T-helper 9 cell (primary cell): ENCODE measurements at places on chromosomes 6 and 20.

DNA sequence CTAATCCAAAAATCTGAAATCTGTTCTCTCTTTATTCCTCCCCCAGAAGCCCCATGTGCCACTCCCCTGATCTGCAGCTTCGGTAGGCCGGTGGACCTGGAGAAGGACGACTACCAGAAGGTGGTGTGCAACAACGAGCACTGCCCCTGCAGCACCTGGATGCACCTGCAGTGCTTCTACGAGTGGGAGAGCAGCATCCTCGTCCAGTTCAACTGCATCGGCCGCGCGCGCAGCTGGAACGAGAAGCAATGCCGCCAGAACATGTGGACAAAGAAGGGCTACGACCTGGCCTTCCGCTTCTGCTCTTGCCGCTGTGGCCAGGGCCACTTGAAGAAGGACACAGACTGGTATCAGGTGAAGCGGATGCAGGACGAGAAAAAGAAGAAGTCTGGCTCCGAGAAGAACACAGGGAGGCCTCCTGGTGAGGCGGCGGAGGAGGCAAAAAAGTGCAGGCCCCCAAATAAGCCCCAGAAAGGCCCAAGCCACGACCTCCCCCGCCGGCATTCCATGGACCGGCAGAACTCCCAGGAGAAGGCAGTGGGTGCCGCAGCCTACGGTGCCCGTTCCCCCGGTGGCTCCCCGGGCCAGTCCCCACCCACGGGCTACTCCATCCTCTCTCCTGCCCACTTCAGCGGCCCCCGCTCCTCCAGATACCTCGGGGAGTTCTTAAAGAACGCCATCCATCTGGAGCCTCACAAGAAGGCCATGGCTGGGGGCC lies 31.5 kb downstream of the HECA start:
- DNase-seq = no peak

- DNase-seq = no peak
These were observed 156.9 kb downstream of the VEGFA start for GRCh38 chr6:43926634-43927531.

GRCh38 chr20:40960521-40960956 lies 68.1 kb upstream of the TOP1 start:
- DNase-seq = no peak

GRCh38 chr6:118401325-118401975 lies 146.6 kb upstream of the PLN start:
- DNase-seq = no peak

DNA sequence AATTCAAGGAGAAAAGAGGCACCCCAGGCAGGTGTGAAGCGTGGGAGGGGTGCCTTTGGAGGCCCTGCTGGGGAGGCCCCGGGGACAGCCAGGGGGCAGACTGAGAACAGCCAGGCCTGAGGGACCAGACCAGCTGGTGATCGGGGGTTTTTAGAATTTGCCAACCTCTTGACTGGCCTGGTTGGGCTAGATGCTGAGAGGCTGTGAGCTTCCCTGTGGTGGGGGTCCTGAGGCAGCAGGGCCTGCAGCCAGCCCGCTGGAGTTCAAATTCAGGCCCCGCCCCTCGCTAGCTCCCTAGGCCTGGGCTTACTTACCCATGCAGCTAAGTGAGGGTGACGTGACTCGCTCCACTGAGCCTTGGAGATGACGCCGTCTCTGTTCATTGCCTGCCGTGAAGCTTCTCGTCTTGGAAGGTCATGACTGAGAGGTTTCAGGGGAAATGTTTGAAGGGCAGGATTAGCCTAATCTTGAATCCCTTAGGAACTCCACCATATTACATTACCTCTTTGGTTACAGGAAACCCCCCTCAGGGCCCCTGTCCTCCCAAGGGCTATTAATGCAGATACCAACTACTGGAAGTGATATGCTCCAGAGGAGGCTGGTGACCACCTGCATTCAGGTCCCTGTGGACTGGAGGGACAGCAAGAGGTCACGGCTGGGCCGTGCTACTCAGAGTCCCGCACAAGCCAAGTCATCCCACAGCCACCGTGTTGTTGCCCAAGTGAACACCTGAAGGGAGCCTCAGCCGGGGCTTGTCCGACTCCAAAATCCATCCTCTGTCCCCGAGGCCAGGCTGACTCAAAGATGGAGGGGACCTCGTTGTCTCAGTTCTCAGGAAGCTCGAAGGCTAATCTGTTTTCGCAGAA lies 73.9 kb upstream of the DUSP22 start:
- no peak for DNase-seq

DNA sequence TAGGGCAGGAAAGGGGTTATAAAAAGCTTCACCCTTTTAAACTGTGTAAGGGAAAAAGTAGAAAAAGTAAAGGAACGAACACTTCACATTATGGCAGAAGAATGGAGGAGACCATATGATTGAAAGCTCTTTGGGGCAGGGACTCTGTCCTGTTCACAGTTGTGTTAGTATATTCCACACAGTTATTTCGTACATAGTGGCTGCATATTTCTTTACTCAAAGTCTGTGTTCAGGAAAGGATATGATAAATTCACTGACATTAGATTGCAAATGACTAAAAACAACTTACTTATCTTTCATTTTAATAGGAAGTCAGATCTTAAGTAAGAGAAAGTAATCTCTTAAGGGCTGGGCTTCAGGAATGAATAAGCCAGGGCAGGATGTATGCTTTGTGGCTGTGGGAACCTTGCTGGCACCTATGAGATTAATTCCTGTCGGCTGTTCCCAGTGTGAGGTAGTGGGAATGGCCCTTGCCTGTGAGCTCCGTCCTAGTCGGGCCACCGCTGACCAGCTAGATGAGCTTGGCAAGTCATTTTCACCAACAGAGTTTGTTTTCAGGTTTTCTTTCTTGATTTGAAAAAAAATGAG lies 11.2 kb downstream of the PPP1R14C start:
- DNase-seq = no peak

DNA sequence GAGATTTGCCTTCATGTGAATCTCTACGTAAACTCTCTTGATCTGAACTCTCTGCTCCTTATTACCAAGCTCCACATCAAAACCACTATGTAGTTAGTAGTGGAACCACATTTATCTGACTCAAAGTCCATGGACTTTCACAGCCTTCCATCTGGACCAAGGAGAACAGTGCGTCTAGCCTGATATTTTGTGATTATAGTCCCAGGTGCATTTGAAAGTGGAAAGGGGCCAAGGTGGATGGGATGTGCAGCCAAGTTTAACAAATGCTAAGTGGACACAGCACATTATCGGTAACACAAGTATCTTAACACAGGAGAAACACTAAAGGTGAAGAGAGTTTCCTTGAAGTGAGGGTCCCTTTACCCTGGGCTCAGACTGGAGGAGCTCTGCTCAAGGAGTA lies 281.2 kb upstream of the SGK1 start:
- DNase-seq = no peak

GRCh38 chr6:168937054-168937453 lies 316.6 kb downstream of the THBS2 start:
- no peak for DNase-seq

- DNase-seq = no peak
These were observed 175.7 kb upstream of the PLN start for GRCh38 chr6:118372413-118372812.

DNA sequence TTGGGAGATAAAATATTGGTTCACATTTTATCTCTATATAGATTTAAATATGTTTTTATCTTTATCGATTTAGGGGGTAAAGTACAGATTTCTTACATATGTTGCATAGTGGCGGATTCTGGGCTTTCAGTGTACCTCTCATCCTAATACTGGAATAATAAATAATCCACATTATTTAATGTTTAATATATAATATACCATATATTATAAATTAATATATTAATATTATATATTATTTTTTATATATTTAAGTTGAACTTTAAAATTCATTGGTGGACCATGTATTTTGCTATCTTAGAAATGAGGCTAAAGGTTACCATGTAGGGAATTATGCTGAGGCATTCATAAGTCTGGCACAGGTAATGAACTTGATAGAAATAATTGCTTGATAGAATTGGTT lies 89.6 kb upstream of the POPDC3 start:
- no peak for DNase-seq

DNA sequence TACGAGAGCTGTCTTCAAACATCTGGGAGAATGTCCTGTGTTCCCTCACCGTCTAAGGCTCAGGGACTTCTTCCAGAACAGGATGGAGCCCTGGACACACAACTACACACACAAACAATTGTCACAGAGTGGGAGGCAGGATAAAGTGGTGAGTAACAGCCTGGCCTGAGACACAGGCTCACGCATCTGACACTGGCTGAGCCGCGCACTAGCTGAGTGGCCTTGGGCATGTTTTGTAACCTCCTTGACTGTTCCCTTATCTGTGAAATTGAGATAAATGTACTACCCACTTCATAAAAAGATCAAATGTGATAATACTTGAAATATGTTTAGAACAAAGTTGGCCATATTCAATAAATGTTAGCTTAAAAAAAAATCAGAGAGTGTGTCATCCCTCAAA lies 132.4 kb upstream of the ARMC2 start:
- DNase-seq = no peak

DNA sequence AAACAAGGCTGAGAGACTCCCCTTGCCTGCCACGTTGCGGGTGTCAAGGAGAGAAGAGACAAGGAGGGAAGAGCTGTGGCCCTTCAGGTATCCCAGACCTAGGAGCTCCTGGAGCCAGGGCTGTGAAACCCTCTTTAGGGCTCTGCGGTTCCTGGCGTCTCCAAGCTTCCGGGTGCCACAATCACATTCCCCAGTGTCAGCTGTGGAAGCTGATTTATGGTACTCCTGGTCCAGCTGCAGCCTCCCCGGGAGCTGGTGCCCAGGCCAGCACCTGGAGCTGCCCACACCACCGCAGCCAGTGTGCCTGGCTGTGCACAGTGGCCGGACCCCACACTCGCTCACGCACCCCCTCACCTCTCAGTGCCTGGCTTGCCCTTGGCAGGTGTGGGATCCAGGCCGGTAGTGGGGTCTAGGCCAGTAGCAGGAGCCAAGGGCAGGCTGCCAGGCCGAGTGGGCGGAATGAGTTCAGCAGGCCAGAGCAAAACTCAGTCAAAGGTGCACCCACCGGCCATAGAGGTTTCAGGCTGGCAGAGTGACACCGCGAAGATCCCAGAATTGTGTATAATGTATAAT lies 58.9 kb upstream of the L3MBTL3 start:
- no peak for DNase-seq

GRCh38 chr6:151536188-151536479 lies 42.3 kb downstream of the CCDC170 start:
- no peak for DNase-seq

DNA sequence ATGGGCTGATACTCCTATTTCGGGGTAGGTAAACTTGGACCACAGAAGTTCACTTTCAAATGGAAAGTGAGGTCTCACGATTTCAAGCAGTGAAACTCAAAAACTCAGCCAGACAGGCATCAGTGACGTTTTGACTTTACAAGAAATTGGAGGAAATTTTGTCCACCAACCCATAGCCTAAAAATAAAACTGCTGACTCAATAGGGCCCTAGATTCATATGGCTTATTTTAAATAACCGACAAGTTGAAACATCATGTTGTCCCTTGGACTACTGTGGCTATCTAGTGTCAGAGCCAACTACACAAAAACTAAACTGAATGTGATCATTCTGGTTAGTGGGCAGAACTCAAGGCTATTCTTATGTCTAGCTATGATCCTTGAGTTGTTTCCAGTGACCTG lies 486.3 kb downstream of the GRIK2 start:
- no peak for DNase-seq

DNA sequence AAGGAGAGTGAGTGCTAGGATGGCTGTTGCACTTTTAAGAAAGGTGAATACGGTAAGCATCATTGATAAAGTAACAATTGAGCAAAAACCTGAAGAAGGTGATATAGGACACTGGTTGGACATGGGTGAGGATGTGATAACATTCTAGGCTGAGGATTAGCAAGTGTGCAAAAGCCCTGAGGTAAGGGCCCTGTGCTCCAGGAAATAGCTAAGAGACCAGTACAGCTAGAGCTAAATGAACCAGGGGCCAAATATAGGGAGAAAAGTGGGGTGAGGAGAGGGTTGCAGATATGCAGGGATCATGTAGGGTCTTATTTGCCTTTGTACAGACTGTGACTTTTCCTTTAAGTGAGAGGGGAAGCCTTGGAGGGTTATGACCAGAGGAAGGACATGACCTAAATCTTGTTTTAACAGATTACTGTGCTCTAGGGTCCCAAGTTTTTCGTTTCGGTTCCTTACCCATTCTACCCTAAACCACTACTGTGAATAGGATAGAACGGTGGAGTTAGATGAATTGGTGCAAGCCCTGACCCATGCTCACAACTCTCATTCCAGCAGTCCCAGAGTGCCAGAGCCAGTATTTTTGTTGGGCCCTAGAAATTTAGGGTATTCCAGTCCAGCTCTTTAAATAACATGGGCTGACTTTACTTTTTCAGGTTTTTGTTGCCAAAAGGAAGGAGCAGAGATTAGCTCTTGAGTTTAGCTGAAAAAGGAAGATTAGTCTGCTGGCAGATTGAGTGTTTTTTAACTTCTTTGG lies 10.7 kb downstream of the MAPK14 start:
- no peak for DNase-seq

- no peak for DNase-seq
These were observed 14.3 kb upstream of the TSBP1 start for GRCh38 chr6:32386040-32386439.

GRCh38 chr6:131946992-131947955 lies 3.9 kb downstream of the CCN2 start:
- DNase-seq = no peak

GRCh38 chr20:24206995-24207394 lies 218.4 kb upstream of the GGTLC1 start:
- DNase-seq = no peak

DNA sequence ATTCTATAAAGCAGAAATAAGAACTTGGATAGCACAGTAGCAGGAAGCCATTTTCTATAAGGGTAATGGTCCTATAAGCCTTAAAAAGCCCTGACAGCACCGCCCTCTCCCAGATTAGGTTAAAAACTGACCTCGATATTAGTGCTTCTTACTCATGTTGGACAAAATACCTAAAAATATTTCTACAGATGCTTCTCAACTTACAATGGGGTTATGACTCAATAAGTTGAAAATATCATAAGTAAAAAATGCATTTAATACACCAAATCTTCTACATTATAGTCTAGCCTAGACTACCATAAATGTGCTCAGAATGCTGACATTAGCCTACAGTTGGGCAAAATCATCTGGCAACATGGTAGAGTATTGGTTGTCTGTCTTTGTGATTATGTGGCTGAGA lies 70.3 kb downstream of the SESN1 start:
- no peak for DNase-seq

DNA sequence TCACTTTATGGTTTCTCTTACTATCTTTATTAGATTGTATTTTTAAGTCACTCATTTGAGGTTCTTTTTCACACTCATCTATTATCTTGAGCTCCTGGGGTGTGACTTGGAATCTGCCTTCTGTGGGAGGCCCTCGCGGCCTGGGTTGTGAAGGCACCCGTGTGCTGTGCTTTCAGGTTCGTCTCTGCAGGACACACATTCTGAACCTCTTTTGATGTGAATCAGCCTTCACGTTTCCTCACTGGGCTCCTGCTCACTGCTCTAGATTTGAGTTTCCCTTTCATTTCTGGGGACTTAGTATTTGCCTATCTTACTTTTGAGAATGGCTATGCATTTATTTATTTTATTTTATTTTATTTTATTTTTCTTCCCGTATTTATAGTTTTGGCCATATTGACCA lies 97.8 kb downstream of the PACRG start:
- DNase-seq = no peak

DNA sequence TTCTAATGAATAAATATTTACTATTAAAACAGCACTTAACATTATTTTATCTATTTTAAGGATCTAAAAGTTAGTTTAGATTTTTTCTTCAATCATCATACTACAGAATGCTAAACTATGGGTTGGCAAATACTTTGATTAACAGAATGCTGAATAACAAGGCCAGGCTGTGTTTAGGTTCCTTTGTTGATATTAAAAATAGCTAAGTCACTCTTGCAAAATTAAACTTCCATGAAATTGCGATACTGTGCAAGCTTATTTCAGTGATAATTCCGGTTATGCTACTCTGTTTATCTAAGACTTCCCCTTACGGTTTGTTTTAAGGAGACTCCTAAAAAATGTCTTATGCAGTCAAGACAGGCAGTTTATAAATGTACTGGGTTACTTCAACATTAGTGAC lies 2.8 kb downstream of the RNF24 start:
- DNase-seq = no peak
